Renal cortical epithelial cell (primary cell): ENCODE measurements at places on chromosomes 2 and 18. TPM values are rescaled to one million over a fixed set of nuclear protein-coding genes. Genes with fewer than 3 reads are reported as not detected.

Gene TMEM17
- 2.4 and 5.0 TPM in 2 replicates for total RNA-seq

Gene FHOD3
- total RNA-seq = 39.4 and 117 TPM in 2 replicates

Gene FAM228B
- 11.8 and 13.4 TPM in 2 replicates for total RNA-seq

Gene DOCK10
- total RNA-seq = 1.7 and 2.5 TPM in 2 replicates

Gene CPS1
- total RNA-seq = 12.3 and 38.4 TPM in 2 replicates

Gene TRIB2
- 6.8 and 9.9 TPM in 2 replicates for total RNA-seq

Gene ALPI
- not detected in 2 replicates for total RNA-seq

Gene KYNU
- 1.6 and 6.1 TPM in 2 replicates for total RNA-seq

Gene RAX
- total RNA-seq = not detected in 2 replicates

Gene LAMA3
- total RNA-seq = 70.9 and 246 TPM in 2 replicates

Gene TSHZ1
- 0.69 and 8.5 TPM in 2 replicates for total RNA-seq

Gene HES6
- 2.4 and 15.6 TPM in 2 replicates for total RNA-seq

Gene ZSWIM2
- total RNA-seq = not detected in 2 replicates

Gene LOXL3
- total RNA-seq = 1.0 and 1.1 TPM in 2 replicates

Gene ANKAR
- 7.1 and 7.6 TPM in 2 replicates for total RNA-seq

Gene MAPRE3
- 1.6 and 6.5 TPM in 2 replicates for total RNA-seq

Gene MAL
- 255 and 504 TPM in 2 replicates for total RNA-seq

Gene EEF1B2
- 291 and 545 TPM in 2 replicates for total RNA-seq

Gene BCS1L
- 30.0 and 35.6 TPM in 2 replicates for total RNA-seq

Gene PROKR1
- not detected in 2 replicates for total RNA-seq

Gene IL36A
- total RNA-seq = not detected in 2 replicates

Gene SATB2
- 2.3 and 5.6 TPM in 2 replicates for total RNA-seq

Gene CACNB4
- total RNA-seq = 0.52 and 0.75 TPM in 2 replicates

Gene OSBPL6
- total RNA-seq = 2.3 and 2.5 TPM in 2 replicates

Gene DSG4
- not detected in 2 replicates for total RNA-seq

Gene GCG
- total RNA-seq = not detected in 2 replicates

Gene MPP4
- total RNA-seq = not detected in 2 replicates

Gene NAGK
- 46.2 and 63.7 TPM in 2 replicates for total RNA-seq

Gene ASB3
- total RNA-seq = 22.4 and 34.3 TPM in 2 replicates

Gene DHRS9
- 0.52 TPM in 1 of 2 replicates, not detected in the other for total RNA-seq

Gene SERPINB10
- not detected in 2 replicates for total RNA-seq

Gene FBXO36
- total RNA-seq = 4.2 and 8.0 TPM in 2 replicates

Gene DOK1
- 13.0 and 19.8 TPM in 2 replicates for total RNA-seq

Gene ABCG5
- total RNA-seq = not detected in 2 replicates

Gene FBXO48
- 0.17 and 0.75 TPM in 2 replicates for total RNA-seq

Gene PFN4
- 0.40 TPM in 1 of 2 replicates, not detected in the other for total RNA-seq

Gene TTR
- not detected in 2 replicates for total RNA-seq

Gene EFHD1
- total RNA-seq = 7.5 and 26.9 TPM in 2 replicates

Gene MDH1
- total RNA-seq = 222 and 254 TPM in 2 replicates

Gene ATP8B1
- total RNA-seq = 27.1 and 48.8 TPM in 2 replicates

Gene PAX3
- not detected in 2 replicates for total RNA-seq

Gene MC4R
- not detected in 2 replicates for total RNA-seq

Gene SLC30A3
- 0.10 TPM in 1 of 2 replicates, not detected in the other for total RNA-seq

Gene NEU4
- total RNA-seq = 0.40 TPM in 1 of 2 replicates, not detected in the other

Gene MAP3K2
- 29.7 and 49.2 TPM in 2 replicates for total RNA-seq

Gene SULT1C4
- 37.2 and 47.7 TPM in 2 replicates for total RNA-seq

Gene ACADL
- total RNA-seq = 0.17 and 3.8 TPM in 2 replicates
